ENCODE measurements at places on chromosomes 11 and 22.

DNA sequence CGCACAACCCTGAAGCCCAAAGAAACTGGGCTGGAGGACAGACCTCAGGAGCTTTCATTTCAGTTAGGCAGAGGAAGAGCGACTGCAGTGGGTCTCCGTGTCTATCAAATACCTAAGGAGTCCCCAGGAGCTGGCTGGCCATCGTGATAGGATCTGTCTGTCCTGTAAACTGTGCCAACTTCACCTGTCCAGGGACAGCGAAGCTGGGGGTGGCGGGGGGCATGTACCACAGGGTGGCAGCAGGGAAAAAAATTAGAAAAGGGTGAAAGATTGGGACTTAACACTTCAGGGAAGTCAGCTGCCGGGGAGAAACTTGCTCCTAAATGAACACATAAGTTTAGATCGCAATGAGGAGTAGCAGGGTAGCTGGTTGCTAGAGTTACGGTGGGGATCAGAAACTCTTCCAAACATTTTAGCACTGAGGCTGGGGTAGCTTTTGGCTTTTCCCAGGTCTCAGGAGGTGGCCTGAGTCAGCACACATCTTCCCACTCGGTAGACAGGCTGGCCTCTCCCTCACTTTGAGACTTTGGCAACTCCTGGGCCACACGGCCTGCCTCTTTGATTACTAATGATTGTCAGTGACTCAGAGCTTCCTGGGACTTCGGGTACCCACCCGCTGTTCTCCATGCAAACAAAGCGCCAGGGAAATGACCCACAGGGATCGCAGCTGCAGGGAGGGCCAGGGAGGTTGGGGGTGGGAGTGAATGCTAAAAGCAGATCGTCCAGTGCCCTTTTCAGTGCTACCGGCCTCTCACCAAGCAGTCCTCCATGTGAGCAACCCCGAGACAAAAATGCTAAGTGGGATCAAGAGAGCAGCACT is 2.9 kb upstream of the MTFP1 start:
- DNase-seq: peak; percentile 96

DNA sequence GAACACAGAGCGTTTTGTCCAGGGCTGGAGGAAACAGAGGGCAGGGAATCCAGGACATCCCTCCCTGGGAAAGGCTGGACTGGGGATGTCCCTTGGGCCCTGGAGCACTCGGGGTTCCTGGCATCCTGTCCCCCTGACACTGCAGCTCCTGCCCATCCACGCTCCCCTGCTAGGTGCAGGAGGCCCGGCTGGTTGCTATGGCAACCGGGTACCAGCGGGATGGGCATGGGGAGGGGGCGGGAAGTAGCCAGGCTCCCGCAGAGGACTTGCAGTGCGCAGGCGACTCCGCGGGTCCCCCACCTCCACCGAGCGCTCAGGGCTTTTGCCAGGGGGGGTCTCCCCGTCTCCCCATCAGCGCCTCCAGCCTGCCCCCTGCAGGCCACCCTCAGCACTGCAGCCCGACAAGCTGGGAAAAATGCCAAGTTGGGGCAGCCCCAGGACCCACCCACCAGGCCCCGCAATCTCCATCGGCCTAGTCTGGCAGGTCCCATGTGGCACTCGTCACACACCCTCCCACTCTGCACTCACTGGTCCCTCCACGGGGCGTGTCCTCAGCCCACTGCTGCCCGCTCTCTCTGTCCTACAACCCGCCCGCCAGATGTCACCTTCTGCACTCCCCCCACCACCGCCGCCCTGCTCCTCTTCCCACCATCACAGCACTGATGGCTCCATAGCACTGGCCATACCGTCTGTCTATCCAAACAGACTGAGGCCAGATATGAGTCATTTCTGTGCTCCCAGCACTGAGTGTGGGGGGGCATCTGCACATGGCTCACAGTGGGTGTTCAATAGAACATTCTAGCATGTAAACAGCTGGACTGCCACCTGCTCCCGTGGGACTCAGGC is 31.5 kb downstream of the KIAA0930 start:
- DNase-seq: peak; percentile 49

- DNase-seq: peak; percentile 77
Measured at GRCh38 chr11:116913000-116913399, 75.6 kb upstream of the APOA1 start.

GRCh38 chr11:65546217-65546958 is 11.8 kb downstream of the LTBP3 start:
- peak; percentile 62 for DNase-seq

DNA sequence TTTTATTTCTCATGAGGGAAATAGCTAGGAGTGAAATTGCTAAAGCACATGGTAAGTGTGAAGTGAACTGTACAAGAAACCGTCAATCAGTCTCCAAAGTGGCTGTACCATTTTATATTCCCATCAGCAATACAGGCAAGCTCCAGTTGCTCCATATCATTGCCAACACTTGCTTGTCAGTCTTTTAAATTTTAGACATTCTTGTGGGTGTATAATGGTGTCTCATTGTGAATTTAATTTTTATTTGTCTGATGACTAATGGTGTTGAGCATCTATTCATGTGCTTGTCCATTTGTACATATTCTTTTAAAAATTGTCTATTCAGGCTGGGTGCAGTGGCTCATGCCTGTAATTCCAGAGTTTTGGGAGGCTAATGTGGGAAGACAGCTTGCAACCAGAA is 34.1 kb upstream of the SMCO4 start:
- DNase-seq: peak; percentile 25

- DNase-seq: no peak
Measured at GRCh38 chr11:113732092-113732491, 26.0 kb upstream of the TMPRSS5 start.
